ENCODE measurements at places on chromosomes 5 and 9.
A peak's percentile ranks its signal among the peaks of the same experiment; 100 is the strongest.

DNA sequence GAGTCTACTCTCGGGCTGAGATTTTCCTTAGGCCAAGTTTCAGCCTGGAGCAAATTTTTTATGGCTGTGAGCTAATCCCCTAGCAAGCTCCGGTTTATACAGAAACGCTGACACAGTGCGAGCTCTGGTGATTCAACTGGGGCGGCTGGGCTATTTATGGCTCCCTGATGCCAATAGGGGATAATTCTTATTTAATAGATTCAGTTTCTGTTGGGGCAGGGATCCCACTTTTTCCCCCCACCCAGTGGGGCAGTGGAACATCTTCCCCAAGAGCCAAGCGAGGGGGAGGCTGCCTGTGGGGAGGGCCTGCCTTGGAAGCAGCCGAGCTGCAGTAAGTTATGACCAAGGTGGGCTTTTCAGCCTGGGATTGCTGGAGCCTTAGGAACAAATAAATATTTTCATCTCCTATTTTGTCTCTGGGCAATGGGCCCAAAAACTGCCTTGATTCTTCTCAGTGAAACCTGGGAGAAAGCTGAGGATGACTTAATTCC lies 129.1 kb downstream of the MACROH2A1 start:
- peak; percentile 83 for DNase-seq

- DNase-seq = no peak
Observed at GRCh38 chr9:83596899-83597504, 25.9 kb upstream of the IDNK start.

DNA sequence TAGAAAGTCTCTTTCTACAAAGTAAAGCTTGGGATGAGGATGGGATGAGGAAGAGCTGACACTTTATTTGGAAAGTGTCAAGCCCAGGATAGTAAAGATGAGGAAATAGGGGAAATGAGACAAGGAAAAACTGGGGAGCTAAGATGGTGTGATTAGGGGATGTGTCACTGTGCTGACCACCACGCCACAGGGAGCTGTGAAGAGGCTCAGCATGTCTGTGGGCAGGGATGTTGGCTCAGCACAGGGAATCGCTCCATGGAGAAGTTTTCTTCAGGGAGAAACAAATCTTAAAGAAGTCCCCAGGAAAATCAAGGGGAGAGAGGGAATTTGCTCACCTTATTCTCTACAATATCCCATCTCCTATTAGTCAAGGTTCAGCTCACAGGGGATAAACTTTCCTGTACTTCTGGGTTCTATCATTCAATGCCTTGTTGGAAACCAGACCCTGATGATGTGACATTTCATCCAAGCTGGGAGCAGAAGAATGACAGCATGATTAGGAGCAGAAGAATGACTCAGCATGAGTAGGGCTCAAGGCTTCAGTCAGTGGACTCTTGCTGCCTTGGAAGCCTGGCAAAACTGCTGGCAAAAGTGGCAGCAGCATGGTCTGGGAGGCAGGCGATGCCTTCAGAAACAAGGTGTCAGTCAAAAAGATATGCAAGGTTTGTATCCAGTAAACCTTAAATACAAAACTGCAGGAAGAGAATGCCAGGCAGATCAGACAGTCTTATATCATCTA lies 4.9 kb downstream of the HSPB3 start:
- DNase-seq = no peak

GRCh38 chr5:152503206-152503605 lies 98.1 kb upstream of the NMUR2 start:
- no peak for DNase-seq

DNA sequence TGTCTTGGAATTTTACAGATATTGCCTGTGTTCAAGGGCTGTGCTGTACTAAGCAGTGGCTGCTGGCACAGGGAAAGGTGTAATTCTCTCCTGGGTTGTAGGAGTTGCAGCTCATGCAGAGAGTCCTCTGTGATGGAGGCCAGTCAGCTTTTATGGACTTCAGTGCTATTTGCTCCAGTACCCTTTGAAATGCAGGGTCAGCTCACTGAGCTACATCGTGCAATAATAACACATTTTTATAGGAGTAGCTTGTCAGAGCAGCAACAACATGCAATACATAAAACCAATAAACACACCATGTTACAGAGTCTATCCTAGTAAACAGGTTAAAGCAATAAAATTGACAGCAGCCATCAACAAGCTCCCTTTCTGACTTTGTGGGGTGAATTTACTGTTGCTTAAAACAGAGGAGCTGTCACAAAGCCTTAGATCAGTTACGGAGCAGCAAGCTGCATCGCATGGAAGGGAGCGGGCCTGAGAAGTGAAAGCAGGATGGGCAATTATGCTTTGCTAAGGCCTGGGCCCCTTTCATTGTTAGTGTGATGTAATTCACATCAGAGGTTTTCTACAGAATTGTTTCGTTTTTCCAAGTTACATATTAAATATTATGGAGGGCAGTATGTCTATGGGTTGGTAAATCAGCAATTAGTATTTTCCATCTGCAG lies 16.8 kb downstream of the CD180 start:
- DNase-seq = no peak

DNA sequence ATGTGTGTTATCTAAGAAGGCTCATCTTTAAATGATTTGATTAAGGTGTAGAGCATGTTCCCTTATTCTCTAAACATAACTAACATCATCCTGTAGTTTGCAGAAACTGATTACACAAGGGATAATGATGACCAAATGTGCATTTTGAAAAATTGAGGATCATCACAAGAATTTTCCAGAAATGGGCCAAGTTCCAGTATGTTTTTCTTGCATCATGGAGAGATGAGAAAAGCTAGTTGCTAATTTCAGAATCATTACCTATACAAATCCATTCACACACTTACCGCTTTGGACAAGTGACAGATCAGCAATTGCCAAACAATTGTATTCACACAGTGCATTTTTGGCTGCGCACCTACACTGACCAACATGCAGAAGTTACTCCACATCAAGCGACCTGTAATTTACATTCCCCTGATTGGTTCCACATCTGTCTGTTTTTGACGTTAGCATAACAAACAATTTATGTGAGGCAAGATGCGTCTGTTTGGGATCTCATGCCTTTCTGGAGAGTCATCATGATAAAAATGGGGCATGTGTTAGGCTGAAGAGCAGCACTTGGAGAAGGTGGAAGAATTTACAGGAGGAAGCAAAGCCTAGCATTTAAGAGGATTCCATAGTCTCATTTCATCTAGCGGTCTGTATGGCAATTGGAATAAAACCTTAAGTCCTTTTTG lies 2.8 kb upstream of the BNC2 start:
- no peak for DNase-seq

GRCh38 chr5:59236448-59236847 lies 653.6 kb downstream of the RAB3C start:
- no peak for DNase-seq

DNA sequence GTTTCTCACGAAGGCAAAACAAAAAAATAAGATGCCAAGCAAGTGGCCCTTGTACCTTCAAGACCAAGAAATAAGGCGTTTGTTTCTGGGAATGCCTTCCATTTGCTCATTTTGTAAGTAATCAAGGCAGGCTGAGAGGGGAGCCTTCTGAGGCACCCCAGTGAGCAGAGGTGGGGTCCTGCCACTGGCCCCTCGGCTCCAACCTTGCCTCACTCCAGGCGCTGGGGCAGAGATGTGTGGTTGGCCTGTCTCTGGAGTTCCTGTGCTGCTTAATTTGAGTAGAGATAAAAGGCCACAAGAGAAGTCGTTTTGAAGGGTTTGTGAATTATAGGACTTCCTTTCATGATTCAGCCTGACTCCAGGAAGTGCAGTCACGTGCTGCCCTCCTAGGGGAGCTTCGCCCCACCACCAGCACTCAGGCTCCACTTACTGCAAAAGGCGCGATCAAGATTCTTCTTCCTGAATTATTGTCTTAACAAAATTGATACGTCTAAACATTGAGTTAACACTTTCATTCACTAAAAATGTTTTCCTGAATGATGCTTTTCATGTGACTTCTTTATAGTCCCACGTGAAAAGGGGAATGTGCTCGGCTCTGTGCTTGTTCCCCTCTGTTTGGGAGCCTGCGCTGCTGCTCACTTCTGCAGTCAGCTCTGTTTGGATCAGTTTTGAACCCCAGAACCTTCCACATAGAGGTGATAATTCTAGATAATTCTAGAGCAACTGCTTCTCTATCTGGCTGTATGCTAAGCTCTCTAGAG lies 13.7 kb downstream of the SYK start:
- DNase-seq = no peak

DNA sequence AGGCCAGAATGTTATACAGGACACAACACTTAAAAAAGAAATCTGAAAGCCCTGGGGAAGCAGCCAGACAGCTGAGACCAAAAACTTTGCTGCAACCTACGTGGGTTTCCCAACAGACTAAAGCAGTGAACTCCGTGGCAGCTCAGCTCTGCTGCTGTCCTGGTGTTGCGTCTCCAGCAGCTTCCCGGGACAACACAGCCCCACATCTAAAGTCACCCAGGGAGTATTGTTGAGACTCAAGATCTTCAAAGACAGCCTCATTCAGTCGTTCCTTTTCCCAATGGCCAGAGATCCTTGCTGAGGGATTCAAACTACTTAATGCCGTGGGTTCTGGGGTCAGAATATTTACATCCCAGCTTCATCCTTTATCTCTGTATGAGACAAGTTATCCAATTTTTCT lies 125.8 kb downstream of the MED10 start:
- no peak for DNase-seq

DNA sequence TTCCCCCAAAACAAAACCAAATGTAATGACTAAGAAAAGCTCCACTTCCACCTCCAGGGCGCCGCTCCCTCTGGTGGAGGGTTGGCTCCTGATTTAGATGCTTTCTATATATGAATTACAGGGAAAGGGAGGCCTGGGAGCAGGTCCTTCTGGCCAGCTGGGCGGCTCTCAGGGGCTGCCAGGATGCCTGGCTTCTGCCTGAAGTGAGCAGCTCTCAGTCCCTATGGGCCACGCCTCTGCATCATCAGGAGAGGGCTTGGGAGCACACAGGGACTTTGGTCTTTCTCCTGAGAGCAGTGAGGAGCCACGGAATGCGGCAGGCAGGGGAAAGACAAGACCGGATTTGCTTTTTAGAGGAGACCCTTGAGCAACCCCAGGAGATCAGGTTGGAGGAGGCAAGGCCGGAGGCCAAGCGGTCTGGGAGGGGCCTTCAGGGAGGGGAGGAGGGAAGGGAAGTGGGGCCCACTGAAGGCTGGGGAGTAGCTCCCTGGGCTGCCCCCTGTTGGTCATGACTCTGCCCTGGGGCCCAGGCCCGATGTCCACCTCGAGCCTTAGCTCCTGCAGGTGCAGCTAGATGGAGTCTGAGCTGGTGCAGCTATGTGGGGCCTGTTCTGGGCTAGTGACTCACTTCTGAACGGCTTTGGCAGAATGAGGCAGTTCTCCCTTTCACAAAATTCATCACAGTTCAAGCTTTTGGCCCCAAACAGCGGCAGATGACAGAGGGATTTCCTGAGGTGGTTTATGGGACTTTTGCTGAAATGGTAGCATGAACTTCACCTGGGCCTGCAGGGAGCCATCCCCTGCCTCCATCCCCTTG lies 11.3 kb upstream of the GRHPR start:
- no peak for DNase-seq

GRCh38 chr9:93665637-93666438 lies 89.5 kb downstream of the PHF2 start:
- peak; percentile 61 for DNase-seq

DNA sequence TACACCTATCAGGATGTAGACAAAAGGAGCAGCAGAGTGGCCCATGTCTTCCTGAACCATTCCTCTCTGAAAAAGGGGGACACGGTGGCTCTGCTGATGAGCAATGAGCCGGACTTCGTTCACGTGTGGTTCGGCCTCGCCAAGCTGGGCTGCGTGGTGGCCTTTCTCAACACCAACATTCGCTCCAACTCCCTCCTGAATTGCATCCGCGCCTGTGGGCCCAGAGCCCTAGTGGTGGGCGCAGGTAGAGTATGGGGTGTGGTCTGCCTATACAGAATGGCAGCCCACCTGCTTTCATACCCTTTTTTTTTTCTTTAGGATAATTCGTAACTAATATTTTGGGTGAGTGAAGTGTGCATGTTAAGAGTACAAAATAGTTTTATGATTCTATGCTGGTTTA lies 1.1 kb downstream of the SLC27A6 start:
- DNase-seq = no peak

- no peak for DNase-seq
Observed at GRCh38 chr9:92534674-92535073, 1.1 kb downstream of the ECM2 start.

- DNase-seq = no peak
Observed at GRCh38 chr5:135490245-135491037, 38.3 kb upstream of the TIFAB start.

- no peak for DNase-seq
Observed at GRCh38 chr5:159727167-159727566, 189.1 kb upstream of the ADRA1B start.

GRCh38 chr5:10649666-10650380 lies 86.0 kb downstream of the ANKRD33B start:
- DNase-seq = no peak

DNA sequence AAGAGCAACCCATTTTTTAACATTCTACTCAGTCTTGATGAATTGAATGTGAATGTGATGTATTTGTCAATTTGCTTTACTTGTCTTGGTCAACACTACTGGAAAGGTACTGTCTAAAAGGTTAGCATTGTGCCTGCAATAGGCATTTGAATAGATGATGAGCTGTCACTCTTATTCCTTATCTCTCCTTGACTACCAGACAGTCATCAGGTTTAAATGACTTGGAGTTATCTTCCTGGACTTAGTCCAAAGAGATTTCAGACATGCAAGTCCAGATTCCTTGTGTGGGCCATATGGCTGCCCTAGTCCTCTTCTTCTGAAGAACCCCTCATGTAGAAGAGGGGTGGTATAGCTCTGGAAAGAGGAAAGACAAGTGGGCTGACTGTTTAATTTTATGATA lies 4.8 kb downstream of the ARHGEF28 start:
- DNase-seq = no peak

- no peak for DNase-seq
Observed at GRCh38 chr9:120221844-120222243, 358.1 kb downstream of the CDK5RAP2 start.

DNA sequence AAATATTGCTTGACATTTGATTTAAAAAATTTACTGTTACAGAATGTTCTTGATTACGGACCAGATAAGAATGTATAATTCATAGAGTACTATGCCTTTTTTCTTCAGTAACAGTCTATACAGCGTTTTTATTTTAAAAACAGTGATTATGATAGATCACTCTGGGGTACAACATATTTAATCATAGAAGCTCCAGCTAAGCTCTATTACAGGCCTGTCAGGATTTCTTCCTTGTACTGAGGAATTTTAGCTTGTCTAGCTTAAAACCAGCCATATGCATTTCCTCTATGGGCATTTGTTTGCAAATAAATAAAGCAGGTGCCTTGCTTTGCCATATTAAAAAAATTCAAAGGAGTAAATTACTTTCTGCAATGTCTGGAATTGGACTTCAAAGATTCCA lies 423.8 kb downstream of the BNC2 start:
- no peak for DNase-seq

GRCh38 chr5:12023614-12024241 lies 119.5 kb upstream of the CTNND2 start:
- no peak for DNase-seq

DNA sequence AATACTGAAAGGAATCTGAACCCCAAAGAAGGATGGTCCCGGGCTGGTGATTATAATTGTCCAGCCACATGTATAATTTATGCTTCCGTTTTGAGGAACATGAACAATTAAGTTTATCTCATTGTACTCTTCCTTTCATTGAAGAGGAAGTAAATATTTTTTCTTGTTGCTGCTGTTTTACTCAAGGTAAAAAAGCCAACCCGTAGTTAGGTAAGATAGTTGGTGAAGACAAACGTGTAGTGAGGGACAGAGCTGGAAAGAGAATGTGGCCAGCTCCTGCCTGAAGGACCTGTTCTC lies 5.1 kb downstream of the RCL1 start:
- DNase-seq = no peak

- DNase-seq = no peak
Observed at GRCh38 chr9:114641967-114642366, 15.6 kb downstream of the TEX53 start.

Measured in tibial artery (tissue), 4 donors.